ENCODE measurements at places on chromosomes 6 and 20.
A peak's percentile ranks its signal among the peaks of the same experiment; 100 is the strongest.

- no peak for DNase-seq
Observed at GRCh38 chr6:1378065-1379016, 11.0 kb upstream of the FOXF2 start.

- DNase-seq: no peak
Observed at GRCh38 chr6:92559003-92559402, 860.4 kb downstream of the EPHA7 start.

DNA sequence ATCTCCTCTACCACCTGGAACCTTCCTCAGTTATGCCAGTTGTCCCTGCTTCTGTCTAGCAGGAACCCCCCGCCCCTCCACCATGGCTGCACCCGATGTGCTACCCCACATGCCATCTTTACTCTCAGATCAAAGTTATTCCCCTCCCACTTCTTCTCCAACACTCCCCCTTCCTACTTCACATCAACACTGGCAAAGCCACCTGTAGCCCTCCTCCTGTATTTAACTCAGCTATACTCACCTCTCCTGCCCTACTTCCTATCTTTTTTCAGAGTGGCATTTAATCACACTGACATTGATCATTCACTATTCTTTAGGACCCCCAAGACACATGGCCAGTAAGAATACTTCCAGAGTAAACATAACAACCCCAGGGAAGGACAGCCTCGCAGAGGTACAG lies 84.3 kb downstream of the MBOAT1 start:
- no peak for DNase-seq

- DNase-seq: peak; percentile 21
Observed at GRCh38 chr6:63352069-63352543, 32.3 kb upstream of the LGSN start.

- DNase-seq: no peak
Observed at GRCh38 chr6:43455531-43456428, at the start of gene DLK2. Gene DLK2 (minus strand): TSS chr6:43455548. CDS start chr6:43454825, 723 bp downstream.

- DNase-seq: no peak
Observed at GRCh38 chr6:125100074-125100652, 53.4 kb upstream of the TPD52L1 start.

- DNase-seq: peak; percentile 18
Observed at GRCh38 chr20:12970372-12970821, 38.4 kb upstream of the SPTLC3 start.

DNA sequence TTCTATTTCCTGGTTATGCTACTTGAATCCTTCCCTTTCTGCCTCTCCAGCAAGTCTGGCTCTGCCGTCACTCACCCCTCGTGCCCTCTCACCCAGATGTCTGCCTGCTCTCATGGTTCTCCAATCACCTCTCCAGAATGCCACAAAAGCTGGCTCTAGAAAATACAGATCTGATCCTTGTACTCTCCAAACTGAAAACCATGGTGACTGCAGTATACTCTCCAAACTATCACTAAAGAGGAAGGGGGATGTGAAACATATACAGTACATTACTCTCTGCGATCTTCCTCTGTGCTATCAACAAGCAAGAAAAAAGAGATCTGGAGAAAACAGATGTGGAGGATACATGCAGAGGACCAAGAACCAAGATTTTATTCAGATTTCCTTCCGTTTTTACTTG lies 91.1 kb downstream of the ATXN1 start:
- DNase-seq: no peak

DNA sequence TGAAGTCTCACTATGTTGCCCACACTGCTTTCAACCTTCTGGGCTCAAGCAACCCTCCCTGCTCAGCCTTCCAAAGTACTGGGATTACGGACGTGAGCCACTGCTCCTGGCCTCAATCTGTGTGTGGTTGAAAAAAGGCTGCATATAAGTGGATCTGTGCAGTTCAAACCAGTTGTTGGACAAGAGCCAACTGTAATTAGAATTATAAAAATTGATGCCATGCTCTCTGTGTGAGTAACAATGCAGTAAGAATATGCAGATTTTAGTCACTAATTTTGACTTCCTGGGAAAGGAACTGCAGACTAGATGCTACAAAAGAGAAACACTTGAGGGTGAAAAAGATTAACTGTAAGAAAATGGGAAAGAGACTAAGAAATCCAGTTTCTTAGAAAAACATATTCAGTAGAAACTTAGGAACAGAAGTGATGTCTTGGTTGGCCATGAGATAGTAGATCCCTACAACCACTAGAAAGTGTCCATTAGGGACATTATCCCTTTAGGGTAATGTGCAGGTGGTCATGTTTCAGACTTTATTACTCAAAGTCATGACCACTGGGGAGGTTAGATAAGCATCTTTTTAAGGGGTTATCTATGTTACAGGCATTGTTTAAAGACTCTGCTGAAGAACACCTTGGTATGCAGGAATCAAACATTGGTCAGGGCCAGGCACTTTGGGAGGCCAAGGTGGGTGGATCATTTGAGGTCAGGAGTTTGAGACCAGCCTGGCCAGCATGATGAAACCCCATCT lies 26.3 kb downstream of the ITCH start:
- peak; percentile 34 for DNase-seq

DNA sequence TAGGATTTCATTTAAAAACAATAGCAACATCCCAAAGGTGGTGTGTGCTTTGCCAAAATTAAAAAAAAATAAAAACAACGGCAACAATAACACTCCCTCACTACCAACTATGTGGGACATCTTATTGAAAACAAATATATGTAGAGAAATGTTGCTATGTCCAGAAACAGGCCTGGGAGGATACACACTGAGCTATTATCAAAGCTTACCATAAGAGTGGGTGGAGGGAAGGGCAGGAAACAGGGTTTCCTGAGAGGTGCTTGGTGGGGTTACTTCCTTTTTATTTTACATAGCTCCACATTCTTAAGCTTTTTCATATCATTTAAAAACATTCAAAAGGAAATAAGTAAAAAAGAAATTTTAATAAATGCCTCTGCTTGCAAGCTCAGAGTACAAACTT lies 150.0 kb upstream of the RIPOR2 start:
- no peak for DNase-seq

DNA sequence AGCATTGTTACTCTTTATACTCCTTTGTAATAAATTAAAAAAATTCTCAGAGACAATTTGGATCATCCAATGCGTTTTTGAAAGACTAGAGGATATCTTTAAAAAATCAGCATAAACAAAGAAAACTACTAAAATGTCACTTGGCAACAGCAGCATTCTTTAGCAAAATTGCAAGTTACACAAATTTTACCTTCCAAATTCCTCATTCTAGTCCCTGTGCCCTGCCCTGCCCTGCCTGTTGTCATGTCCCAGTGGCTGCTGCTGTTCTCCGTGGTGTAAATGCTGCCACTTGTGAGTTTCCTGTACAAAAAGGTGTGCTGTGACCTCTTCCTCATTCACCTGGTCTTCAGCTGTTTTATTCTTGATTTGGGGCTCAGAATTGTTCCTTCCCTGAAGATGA lies 83.2 kb downstream of the CDC5L start:
- DNase-seq: no peak

DNA sequence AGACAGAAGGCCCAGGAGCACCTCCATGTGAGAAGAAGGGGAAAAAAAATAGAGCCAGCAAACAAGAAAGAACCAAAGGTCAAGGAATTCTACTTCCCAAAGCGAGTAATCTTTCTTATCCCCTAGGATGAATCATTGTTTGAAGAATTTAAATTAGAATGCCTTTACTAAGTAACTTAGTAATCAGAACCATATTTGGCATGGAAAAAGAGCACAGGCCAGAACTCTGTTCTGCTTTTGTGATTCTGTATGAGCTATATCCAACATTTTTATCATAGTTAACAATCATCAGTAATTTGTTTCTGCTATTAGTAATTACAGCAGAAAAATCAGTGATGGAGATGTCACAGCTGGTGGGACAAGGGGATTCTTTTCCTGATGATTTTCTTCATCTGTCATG lies 228.8 kb upstream of the FAM83B start:
- DNase-seq: peak; percentile 86

DNA sequence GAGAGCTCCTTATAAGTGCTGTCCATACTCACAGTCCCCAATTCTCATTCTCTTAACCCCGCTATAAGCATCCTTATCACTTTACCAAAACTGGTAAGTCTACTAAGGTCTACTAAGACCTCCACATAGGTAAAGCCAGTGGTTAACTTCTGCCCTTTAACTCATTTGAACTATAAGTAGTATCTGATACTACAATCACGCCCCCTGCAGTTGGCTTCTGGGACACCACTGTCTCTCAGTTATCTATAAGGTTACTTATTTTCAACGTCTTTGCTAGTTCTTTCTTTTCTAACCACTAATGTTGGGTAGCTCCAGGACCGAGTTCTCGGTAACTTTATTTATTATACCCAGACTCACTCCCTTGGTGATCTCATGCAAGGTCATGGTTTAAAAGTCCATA lies 142.6 kb downstream of the ARHGAP18 start:
- no peak for DNase-seq

DNA sequence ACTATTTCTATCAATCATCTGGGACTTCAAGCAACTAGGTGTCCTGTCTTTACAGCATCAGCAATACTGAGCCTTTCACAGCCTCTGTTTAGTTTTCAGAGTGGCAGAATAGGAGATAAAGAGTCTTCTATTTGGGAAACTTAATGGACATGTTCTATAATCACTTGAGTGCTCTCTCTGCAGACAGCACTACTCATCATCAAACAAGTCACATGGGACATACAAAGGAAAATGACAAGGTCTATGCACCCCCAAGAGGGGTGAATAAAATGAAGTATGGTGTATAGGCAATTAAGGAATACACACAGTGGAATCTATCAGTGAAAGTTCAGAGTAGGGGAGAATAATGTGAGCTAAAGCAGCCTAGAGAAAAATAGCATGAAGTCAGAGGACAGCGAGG lies 237.8 kb upstream of the THEMIS start:
- DNase-seq: no peak

GRCh38 chr20:55386686-55387085 lies 618.6 kb downstream of the CBLN4 start:
- DNase-seq: no peak

- no peak for DNase-seq
Observed at GRCh38 chr6:13251242-13251641, 77.1 kb downstream of the TBC1D7 start.

DNA sequence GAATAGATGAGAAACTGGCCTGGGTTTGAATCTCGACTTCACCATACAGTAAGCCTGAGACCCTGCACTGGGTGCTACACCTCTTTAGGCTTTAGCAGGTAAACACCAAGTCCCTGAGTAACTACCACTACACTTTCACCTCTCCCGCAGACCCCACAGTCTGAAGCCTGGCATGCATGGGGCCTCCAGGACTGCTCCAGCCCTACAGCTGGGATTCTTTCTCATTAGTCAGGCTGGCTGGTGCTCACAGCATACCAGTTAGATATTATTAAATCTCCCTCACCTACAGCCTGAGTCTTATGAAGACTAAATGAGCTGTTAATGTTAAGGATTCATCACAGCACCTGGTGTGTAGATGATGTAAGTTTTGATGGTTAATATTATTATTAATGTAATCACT lies 388.7 kb downstream of the ARHGAP18 start:
- DNase-seq: no peak

GRCh38 chr6:73637404-73637803 lies 16.4 kb downstream of the SLC17A5 start:
- no peak for DNase-seq

GRCh38 chr6:27871924-27872638 lies 40.1 kb downstream of the OR2B2 start:
- peak; percentile 96 for DNase-seq

- no peak for DNase-seq
Observed at GRCh38 chr6:151392427-151392826, 1.1 kb upstream of the ZBTB2 start.

DNA sequence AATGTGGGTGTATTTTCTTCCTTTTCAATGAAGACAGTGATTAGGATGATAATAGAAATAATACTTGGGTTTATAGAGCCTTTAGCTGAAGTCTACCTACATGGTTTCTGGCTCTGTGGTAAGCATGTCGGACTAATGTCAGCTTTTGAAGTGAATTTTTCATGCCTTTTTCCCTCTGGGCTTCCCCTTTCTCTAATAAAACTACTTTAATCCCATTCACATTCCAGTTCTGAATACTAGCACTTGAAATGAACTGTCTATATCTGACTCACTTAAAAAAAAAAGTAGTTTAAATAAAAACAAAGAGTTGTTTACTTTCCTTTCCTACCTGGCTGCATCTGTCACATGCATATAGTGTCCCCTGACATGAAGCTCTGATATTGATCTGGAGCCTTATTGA lies 545.9 kb upstream of the FLRT3 start:
- DNase-seq: no peak

- no peak for DNase-seq
Observed at GRCh38 chr6:63985223-63985622, 349.6 kb downstream of the PHF3 start.

- peak; percentile 57 for DNase-seq
Observed at GRCh38 chr20:2508631-2509467, at the start of gene ZNF343. Gene ZNF343 (minus strand): TSS chr20:2508915. CDS start chr20:2493895, 15,020 bp downstream.

- no peak for DNase-seq
Observed at GRCh38 chr6:29887330-29887818, 55.0 kb upstream of the HLA-A start.

DNA sequence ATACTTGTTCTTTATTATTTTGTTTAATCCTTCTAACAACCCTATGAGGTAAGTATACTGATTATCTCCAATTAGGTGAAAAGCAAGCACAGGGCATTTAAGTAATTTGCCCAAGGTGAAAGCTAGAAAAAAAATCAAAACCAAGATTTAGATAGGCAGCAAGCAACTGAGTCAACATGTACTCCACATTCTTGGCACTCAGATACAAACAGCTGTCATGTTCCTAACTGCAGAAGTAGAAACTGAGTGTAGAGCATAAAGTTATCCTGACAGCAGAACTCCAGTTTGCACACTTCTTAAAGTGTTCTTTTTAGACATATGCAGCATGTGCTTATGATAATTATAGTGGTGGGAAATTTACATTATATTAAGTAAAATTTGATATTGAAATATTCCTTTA lies 278.1 kb downstream of the MEI4 start:
- DNase-seq: no peak

DNA sequence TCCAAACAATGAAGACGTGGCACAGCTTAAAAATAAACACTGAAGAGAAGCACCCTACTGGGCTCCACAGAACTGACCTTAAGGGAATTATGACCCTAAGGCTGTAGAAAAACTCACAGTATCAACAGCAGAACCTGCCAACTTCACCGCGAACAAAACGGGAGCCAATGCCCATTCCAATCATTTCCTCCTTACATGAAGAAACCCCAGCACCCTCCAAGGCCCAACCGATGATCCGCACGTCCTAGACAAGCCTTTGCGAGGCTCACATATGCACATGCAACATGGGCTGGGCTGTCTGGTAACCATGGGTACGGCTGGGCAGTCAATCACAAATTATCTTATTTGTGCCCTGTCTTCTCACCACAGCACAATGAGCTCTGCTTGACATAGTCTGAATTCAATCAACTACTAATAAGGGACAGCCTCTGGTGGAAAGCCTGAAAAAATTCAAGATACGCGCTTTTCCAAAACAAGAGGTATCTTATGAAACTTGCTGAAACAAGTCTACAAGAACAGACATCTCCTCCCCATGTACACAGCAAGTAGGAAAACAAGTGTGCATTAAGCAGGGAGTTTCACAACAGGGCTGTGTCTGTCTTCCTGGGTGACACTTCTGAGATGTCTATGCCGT lies 1.7 kb downstream of the DIDO1 start:
- no peak for DNase-seq

GRCh38 chr6:106082735-106083398 lies 3.3 kb upstream of the PRDM1 start:
- peak; percentile 64 for DNase-seq

- DNase-seq: no peak
Observed at GRCh38 chr6:150297327-150298029, 71.3 kb upstream of the IYD start.
